ENCODE measurements at places on chromosomes 3 and 15. TPM values are rescaled to one million over a fixed set of nuclear protein-coding genes. Genes with fewer than 3 reads are reported as not detected.

DNA sequence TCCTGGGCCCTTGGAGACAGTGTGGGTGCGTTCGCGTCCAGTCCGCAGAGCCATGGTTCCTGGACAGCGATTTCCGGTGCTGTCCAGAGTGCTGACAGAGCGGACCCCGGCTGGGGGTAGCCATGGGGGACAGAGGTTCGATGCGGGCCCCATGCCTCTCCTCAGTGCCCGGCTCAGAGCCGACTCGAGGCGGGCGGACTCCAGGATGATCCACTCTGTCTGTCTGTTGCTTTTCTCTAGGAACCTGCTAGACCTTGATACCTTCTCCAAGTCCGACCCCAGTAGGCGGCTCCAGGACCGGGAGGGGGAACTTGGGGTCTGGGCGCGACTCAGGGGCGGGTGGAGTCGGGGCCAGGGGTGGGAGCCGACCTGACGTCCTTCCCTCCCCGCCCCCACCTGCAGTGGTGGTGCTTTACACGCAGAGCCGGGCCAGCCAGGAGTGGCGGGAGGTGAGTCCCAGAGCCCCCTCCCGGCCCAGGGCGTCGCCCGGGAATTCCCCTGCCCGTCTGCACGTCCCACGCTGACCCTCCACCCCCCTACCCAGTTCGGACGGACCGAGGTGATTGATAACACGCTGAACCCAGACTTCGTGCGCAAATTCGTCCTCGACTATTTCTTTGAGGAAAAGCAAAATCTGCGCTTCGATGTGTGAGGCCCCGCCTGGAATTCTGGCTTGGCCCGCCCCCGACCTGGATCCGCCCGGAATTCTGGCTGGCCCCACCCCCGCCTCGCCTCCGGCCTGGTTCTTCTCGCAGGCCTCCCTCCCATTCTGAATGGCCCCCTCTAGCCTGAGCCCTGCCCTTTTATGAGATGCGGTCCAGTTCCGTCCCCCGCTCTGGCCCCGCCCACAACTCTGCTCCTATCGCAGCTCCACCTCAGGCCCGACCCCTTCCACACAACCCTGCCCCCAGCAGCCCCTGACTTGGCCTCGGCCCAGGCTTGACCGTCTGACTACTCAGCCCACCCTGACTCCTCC, 1.0 kb downstream of the CPNE9 start:
- no peak for DNase-seq

The PRTG gene
- total RNA-seq, result 0.43 TPM

- DNase-seq, result peak; percentile 73
Observed at GRCh38 chr15:85583923-85584390, 203.6 kb downstream of the AKAP13 start.

GRCh38 chr3:160587105-160587504, 21.7 kb upstream of the KPNA4 start:
- no peak for DNase-seq

The GP9 gene
- not detected for total RNA-seq

The TUSC2 gene
- total RNA-seq, result 32.8 TPM

GRCh38 chr15:58396181-58396580, 35.6 kb upstream of the LIPC start:
- no peak for DNase-seq

DNA sequence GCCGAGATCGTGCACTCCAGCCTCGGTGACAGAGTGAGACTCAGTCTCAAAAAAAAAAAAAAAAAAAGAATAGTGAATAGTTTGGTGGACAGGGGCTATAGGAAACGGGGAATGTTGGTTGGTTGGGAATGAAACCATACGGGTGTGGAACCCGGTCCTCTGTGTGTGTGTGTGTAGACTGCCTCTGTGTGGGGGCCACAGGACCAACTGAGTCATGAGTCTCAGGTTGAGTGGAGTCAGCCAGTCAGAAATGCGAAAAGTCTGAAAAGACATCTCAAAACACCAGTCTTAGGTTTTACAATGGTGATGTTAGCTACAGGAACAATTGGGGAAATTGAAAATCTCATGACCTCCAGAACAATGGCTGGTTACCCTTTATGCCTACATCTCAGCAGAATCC, 44.5 kb downstream of the ZDHHC19 start:
- no peak for DNase-seq

GRCh38 chr3:133106169-133106568, 68.0 kb downstream of the TMEM108 start:
- no peak for DNase-seq

All from Right ventricle myocardium inferior (tissue), 1 donor.